Pulmonary artery endothelial cell (primary cell): ENCODE measurements at places on chromosomes 13 and 19.

GRCh38 chr13:33281951-33282595 lies 3.5 kb downstream of the STARD13 start:
- no peak for DNase-seq

DNA sequence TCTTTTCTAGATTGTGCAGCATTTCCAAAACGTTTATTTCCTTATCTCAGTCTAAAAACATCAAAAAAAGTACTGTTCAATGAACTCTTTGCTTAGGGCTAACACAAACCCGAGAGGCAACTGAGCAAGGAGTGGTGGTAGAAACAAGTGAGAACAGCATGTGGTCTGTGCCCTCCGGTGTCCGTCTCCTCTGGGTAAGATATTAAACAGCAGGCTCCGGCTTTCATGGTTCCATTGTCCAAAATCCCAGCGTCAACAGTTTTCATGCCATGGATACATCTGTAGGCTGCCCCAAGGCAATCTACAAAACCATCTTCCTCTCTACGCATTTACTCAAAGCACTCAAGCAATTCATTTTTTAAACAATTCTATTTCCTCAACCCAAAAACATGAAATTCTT lies 22.8 kb downstream of the DCLK1 start:
- DNase-seq = no peak

GRCh38 chr19:30174357-30174645 lies 197.9 kb upstream of the ZNF536 start:
- DNase-seq = no peak

GRCh38 chr13:32907211-32907610 lies 109.0 kb upstream of the KL start:
- DNase-seq = no peak

DNA sequence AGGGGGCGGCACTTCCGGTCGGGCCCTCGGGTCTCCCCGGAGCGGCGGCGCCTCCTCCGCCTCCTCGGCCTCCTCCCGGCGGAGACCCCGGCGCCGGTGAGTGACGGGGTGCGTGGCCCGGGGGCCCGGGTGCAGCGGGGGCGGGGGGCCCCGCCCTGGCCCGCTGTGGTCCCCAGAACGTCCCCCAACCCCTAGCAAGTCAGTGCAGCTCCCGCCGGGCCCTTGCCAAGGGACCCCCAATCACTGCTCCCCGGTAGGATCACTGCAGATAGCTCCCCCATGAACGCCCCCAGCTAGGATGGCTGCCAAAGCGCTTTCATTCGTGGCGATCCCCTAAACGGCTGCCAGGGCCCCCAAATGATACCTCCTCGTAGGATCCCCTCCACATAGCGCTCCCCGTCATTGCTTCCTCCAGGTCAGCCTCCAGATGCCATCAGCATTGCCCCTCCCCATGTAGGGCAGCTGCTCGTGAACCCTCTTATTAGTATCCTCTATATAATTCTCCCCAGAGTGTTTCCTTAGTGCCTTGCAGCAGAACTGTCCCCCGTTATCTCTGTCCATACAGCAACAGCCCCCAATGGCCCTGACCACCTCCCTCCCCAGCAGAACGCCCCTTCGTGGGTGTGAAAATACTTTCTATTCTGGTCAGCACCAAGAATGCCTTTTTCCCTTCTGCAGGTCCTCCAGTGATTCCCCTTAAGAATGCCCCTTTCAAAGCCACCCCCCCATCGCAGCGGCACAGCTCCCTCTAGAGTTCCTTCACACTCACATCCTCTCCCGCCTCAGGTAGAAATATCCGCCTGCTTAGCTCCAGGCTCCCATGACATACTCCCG lies at the start of gene ZNF865:
Gene ZNF865, plus strand, starts transcription at position 11 of the 834 bp plus-strand sequence. CDS start 7,972 bp downstream, outside the sequence.
- DNase-seq = peak; percentile 61

GRCh38 chr13:112184851-112185371 lies 118.0 kb downstream of the SOX1 start:
- DNase-seq = no peak

GRCh38 chr19:10418485-10419199 lies 1.7 kb upstream of the PDE4A start:
- no peak for DNase-seq

GRCh38 chr19:42512743-42513304 lies 15.5 kb downstream of the CEACAM1 start:
- no peak for DNase-seq

DNA sequence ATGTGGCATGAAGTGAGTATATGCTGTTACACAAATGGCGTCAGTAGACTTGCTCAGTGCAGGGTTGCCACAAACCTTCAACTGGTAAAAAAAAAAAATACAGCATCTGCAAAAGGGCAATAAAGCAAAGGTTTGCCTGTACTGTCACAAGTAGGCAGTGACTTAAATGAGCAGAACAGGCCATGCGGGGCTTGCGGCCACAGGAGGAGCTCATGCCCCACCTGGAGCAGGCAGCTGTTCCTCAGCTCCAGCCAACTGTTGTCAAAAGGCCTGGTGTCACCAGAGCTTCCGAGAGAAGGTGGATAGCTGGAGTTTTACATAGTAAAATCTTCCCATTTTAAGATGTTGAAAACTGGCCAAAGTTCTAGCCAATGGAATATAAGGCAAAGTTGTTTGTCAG lies 7.7 kb downstream of the ATP7B start:
- no peak for DNase-seq

DNA sequence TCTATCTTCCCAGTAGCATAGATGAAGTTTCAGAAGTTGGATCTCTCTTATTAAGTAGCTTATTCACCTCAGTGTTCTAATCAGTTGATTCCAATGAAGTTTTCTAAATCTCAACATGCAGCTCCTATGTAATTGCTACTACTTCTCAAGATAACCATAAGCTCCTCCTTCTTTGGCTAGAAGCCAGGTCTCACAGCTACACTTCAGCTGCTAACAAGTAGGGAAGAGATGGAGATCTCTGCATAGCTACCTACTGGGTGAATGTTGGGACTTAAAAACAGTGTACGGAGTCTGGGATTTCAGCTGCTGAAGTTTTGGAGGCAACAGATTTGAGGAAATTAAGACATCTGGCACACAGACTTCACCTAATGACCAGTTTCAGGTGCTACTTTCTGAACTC lies 661.0 kb downstream of the SLITRK1 start:
- DNase-seq = no peak
